ENCODE measurements at places on chromosomes 1 and 21.

GRCh38 chr1:21522525-21523038, 13.4 kb downstream of the ALPL start:
- DNase-seq = no peak

- peak; percentile 74 for DNase-seq
Observed at GRCh38 chr1:230141021-230141648, 74.1 kb downstream of the GALNT2 start.

- no peak for DNase-seq
Observed at GRCh38 chr21:44985441-44986401, 45.9 kb downstream of the SLX9 start.

DNA sequence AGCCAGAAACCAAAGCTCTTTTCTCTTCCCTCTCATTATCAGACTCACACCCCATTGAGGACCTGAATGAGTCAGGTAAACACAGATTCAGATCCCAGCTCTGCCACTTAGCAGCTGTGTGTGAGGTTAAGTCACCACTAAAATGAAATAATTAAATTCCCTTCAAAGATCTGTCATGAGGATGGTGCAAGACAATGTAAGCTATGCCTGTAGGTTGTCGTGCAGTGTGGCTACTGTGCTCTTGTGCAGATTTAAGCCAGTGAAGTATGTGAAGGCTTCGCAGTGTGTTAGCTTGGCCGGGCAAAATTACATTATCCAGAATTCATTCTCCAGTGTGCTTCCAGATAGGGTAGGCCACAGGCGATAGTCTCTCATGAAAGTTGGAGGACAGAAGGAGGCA, 13.6 kb downstream of the UBL4B start:
- no peak for DNase-seq

GRCh38 chr1:57424231-57425027, 569 bp upstream of the DAB1 start:
- peak; percentile 49 for DNase-seq

- peak; percentile 81 for DNase-seq
Observed at GRCh38 chr1:44405031-44405797, at the start of gene RNF220. Gene RNF220, plus strand, starts transcription at chr1:44405255.

DNA sequence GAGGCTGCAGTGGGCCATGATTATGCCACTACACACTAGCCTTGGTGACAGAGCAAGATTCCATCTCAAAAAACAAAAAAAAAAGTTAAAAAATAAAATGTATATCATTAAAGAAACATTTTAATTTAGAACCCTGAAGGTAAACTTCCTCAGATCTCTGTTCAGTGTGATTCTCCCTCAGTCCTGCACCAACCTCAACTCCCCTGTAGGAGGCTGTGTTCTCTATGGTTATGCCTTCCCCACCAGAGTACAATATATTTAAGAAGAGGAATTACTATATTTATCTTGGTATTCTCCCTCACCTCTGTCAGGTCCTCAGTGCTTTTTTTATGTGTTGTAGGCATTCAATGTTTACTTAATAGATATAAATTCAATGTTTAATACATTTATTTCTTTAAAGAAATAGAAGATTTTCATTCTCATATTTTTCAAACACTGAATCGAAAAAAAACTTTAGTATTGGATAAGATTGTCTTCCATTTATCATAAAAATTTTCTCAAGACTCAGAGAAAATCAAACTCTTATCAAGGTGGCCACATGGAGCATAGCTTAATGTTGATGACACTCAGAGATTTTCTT, 4.8 kb upstream of the LRRC8B start:
- DNase-seq = peak; percentile 81

GRCh38 chr1:198199105-198199504, 42.3 kb downstream of the NEK7 start:
- DNase-seq = no peak

DNA sequence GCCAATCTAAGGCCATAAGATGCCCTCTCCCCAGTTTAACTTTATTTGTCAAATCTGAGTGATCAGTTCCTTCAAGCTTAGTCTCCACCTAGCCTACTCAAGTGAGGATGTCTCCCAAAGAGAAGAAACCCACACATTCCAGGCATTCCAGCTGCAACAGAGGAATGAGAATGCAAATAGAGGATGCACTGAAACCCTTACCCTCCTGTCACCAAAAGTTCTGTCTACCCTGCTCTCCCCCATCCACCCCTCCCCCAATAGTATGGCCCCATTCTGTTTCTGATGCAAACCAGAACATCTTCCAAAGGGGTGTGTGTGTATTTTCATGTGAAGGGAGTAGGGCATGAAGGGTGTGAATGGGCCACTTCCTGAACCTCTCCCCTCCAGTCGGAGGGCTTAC, 3.0 kb downstream of the DUSP23 start:
- DNase-seq = peak; percentile 5

DNA sequence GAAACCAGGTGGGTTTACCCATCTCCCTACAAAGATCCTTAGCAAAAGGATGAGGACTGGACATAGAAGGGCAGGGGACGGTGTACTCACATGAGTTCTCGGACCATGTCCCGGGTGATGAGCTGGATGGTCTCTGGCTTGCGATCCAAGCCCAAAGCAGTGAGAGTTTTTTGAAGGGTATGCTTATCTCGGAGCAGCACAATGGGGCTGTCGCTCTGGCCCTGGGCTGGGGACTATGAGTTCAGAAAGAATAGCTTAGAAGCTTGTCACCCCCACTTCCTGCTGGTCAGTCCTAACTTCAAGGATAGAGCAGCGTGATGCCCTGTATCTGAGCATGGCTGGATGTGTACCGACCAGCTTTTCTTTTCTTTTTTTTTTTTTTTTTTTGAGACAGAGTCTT, 9.6 kb downstream of the CFAP45 start:
- DNase-seq = no peak

DNA sequence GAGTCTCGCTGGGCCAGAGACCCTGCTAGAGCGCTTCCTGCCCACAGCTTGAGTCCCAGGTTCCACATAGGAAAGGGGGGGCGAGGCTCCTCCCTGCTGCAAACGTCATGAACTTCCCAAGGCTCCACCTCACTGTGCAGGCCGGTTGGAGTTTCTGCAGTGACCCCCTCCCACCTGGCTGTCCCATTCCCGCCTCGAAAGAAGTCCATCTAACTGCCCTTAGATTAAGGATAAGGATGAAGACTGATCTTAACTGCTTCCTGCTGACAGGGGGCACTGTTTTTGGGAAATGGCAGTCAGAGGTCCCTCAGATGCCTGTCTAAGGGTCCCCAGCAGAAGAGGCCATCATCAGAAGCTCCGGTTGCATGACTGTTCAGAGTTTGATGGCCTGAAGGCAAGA, 62.7 kb downstream of the STUM start:
- no peak for DNase-seq

GRCh38 chr1:246801241-246802020, 77.2 kb downstream of the SCCPDH start:
- peak; percentile 52 for DNase-seq

- no peak for DNase-seq
Observed at GRCh38 chr1:213266983-213267772, 216.1 kb downstream of the RPS6KC1 start.

- DNase-seq = peak; percentile 59
Observed at GRCh38 chr1:200258447-200259375, 151.1 kb downstream of the ZNF281 start.

DNA sequence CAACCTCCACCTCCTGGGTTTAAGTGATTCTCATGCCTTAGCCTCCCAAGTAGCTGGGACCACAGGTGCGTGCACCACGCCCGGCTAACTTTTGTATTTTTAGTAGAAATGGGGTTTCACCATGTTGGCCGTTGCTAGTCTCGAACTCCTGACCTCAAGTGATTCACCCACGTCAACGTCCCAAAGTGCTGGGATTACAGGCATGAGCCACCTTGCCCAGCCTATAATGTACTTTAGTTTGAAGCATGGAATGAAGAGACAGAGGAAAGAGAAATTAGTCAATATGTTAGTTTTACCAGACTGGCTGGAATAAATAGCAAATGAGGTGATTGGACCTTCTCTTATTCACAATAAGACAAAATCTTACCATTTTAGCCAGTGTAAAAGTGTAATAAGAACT, 89.0 kb downstream of the GTF2B start:
- DNase-seq = peak; percentile 5

GRCh38 chr1:208410409-208410808, 166.2 kb upstream of the PLXNA2 start:
- DNase-seq = no peak

DNA sequence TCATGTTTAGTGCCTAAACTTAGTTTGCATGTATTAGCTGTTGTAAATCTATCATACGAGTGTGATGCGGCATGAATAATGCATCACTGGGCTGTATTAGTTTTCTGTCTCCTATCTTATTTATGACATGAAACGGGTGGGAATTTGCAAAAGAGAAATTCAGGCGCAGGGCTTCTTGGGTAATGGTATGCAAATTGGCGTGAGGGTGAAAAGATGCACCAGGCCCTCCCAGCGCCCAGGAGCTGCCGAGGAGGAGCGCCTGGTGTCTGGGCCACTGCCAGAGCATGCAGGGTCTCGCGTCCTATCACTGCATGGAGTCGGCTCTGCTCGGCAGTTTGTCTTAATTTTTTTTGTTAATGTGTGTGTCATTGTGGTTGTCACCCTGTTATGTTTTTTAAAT, 82.9 kb upstream of the ACTL8 start:
- no peak for DNase-seq

GRCh38 chr1:102776071-102776470, 332.3 kb downstream of the COL11A1 start:
- DNase-seq = no peak

- peak; percentile 37 for DNase-seq
Observed at GRCh38 chr21:26840912-26841311, 4.3 kb downstream of the ADAMTS1 start.

GRCh38 chr1:4531842-4532241, 122.6 kb upstream of the AJAP1 start:
- DNase-seq = no peak

GRCh38 chr1:71706029-71706671, 576.2 kb downstream of the NEGR1 start:
- DNase-seq = no peak
